Type B pancreatic cell (in vitro differentiated cells): ENCODE measurements at places on chromosomes 5 and 9.

DNA sequence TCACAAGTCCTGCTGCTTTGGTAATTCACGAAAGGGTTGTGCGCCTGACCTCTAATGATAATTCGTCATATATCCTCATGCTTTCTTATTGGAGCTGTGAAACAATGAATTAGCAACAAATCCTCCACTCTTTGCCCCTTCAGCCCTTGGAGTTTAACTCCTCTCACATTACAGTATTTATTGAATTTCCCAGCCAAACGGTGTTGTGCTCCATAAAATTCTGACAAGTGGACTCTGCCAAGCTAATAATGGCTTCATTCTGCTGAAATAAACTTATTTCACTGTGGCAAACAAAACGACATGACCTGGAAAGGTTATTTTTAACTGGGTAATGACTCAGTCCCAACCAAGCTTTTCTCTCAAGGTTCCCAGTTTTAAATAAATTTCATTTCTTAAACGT, 984.4 kb upstream of the DMAC1 start:
- DNase-seq, result no peak

DNA sequence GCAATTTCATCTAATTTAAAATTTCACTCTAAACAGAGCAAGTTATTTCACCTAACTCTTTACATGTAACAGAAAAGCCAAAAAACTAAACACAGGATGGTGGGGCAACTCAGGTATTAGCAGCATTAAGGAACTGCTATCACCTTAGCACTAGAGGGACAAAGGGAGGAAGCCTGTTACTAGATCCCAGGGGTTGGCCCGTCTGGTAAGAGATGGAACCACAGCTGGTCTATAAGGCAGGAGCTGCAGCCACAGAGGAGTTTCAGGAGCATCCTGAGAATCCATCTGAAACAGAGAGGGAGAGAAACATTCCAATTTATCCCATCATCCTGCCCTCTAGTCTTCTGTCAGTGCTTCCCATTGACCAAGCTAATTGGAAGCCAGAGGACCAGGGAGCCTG, 300.3 kb downstream of the MRPS30 start:
- no peak for DNase-seq

- DNase-seq, result no peak
Measured at GRCh38 chr9:33908749-33909148, 91.8 kb downstream of the UBE2R2 start.

GRCh38 chr5:93789173-93790067, 48.0 kb upstream of the POU5F2 start:
- no peak for DNase-seq

DNA sequence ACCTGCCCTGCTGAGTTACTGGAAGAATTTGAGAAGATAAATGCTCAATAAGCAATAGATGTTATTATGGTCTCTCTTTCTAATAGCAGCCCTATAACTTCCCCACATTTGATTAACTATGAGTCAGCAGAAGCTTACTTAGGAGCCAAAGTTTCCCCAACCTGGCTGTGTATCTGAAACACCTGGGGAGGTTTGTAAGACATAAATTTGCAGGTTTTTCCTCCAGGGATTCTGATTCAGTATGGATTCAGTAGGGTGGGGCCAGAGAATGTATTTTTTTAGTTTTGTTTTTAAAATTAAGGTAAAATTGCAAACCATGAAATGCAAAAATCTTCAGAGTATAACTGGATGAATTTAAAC, 44.9 kb upstream of the GNPDA1 start:
- no peak for DNase-seq

- no peak for DNase-seq
Measured at GRCh38 chr9:132798817-132799790, 79.0 kb downstream of the AK8 start.

DNA sequence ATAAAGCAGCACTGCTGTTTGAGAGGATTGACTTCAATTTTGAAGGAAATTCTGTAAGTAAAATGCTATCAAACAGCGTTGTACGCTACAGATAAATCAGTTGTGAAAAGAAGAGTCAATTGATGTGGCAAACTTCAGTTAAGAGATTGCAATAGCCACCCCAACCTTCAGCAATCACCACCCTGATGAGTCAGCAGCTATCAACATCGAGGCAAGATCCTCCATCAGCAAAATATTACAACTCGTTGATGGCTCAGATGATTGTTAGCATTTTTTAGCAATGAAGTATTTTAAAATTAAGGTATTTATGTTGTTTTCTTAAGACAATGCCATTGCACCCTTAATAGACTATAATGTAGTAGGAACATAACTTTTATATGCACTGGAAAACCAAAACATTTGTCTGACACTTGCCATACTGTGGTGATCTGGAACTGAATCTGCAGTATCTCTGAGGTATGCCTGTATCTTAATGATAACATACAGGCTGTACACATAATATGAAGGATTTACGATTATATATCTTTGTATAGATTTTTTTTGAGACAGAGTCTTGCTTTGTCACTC, 47.5 kb downstream of the VPS13A start:
- no peak for DNase-seq

DNA sequence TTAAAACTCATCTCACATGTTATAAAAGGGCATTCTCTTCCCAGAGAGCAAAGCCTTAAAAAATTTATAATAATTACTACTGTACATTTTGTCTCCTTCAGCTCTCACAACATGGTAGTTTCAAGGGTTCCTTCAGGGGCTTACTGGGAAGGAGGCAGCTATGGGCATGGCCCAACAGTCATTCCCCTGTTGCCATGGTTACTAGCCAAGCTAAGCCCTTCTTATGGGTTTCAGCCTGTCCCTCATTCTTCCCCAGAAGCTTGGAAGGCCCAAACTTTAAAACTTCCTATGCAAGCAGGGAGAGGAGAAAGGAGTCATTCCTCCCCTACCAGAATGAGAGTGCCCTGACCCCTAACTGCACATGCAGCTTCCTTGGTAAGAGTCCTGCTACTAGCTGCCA, 82.2 kb upstream of the CNTLN start:
- no peak for DNase-seq

DNA sequence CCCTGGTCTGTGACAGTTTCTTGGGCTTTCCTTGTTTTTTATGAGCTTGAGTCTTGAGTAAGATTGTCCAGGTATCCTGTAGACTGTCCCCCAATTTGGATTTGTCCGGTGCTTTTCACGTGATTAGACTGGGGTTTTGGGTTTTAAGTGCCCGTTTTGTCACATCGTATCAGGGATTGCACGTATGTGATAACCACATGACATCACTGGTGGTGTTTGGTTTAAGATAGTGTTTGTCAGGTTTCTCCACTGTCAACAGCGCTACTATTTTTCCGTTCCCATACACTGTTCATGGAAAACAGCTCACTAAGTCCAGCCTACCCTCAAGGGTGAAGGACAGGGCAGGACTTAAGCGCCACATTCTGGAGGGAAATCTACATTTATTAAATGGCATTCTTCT, 39.7 kb downstream of the LMNB1 start:
- no peak for DNase-seq

DNA sequence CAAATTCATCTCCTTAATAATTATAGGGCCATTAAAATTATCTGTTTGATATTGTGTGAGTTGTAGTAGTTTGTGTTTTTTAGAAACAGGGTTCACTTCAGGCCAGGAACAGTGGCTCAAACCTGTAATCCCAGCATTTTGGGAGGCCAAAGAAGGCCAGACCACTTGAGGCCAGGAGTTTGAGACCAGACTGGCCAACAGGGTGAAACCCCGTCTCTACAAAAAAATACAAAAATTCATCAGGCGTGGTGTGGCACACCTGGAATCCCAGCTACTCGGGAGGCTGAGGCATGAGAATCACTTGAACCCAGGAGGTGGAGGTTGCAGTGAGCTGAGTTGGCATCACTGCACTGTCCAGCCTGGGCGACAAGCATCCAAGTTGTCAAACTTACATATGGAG, 57.0 kb downstream of the IARS1 start:
- DNase-seq, result no peak

GRCh38 chr5:1214163-1214935, 10.8 kb upstream of the SLC6A18 start:
- DNase-seq, result no peak

DNA sequence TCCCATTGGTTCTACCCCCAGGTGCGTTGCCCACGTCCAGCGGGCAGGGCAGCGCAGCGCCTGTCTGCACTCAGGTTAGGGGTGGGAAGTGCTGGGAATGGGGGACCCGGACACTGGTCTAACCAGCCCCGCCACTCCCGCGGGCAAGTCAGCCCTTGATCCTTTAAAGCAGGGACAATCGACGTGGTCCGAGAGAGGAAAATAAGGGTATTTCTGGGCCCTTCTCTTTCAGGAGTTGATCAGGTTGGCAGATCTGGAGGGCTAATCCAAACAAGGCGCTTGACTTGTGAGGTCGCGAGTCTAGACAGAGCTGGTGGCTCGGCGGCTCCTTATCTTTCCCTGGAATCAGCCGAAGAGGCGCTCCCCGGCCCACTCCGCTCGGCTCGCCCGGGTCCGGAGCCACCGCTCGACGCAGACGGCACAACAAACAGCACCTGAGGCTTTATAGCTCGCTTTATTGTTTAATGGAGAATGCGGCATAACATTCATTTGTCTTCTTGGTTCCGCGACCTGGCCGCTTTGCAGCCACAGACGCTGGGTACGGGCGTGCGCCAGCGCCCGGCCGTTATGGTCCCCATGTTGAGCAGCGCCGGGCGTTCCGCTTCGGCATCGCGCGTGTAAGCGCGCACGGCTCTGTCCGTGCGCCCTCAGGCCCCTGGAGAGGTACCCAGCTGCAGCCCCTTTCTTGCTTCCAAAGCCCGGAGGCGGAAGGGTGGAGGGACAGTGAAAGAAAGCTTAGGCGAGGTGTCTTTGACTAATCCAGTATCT, 15.8 kb downstream of the ISL1 start:
- DNase-seq, result no peak

DNA sequence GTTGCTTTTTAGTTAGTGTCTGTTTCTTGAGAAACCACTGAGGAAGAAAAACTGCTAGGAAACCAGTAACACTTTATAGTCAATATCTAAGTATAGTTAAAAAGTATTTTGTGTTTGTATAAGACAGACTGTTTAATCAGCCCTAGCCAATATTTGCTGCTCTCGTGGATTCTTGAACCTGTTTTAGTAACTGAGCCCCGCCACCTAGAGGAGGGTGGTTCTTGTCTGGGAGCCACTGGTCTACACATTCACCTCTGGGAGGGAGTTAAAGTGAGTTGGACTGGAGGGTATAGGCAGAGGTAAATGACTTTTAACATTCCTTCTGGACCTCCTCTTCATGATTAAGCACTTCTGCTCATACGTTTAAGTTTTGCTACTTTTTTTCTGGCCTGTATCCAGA, 117.2 kb downstream of the SPATA31D1 start:
- DNase-seq, result no peak

GRCh38 chr5:36215910-36216309, 25.8 kb downstream of the NADK2 start:
- no peak for DNase-seq

- no peak for DNase-seq
Measured at GRCh38 chr5:132019857-132020555, 8.5 kb upstream of the ACSL6 start.

GRCh38 chr9:69961843-69962242, 81.8 kb upstream of the MAMDC2 start:
- no peak for DNase-seq

DNA sequence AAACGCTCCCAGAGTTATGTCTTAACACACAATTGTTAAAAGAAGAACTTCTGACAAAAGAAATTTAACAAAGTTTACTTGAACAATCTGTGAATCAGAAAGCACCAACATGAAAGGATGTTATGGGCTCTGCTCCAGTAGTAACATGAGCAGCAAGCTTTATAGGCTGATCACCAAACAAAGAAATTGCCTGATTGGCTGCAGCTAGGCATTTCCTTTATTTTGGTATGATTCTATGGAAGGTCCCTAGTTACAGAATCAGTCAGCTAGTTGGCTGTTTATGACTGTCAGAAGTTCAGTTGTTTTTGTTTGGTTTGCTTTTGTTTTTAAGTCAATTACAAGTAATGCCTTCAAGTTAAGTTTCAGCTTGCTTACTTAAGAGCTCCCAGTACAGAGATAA, 102.4 kb upstream of the SMC2 start:
- no peak for DNase-seq

- no peak for DNase-seq
Measured at GRCh38 chr5:156375895-156376495, 49.0 kb downstream of the SGCD start.

- DNase-seq, result no peak
Measured at GRCh38 chr9:110869931-110870330, 168.3 kb downstream of the LPAR1 start.

- no peak for DNase-seq
Measured at GRCh38 chr5:111261610-111262009, 37.4 kb downstream of the CAMK4 start.

DNA sequence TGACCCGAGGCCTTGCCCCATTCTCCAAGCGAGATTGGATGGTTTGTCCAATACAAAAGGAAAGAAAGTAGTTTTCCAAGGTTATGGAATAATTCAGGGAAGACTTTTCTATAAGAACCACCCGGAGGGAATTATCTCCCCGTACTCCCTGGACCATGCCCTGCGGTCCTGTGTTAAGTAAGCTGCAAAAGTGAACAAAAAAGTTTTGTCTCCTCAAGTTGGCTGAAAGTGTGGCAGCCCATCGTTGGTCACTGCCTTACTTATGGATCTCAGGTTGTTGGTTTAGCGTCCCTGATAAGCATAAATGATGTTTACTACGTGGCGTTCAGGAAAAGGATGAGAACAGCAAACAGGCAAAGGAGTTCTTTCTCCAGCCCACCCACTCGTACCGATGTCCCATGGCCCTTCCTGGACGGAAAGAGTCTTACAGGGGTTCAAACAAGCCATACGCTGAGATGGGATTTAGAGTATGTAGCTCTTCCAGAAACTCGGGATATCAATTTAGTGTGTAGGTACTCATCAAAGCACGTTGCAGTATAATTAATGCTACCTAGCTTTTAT, 413 bp upstream of the AUH start:
- DNase-seq, result no peak

DNA sequence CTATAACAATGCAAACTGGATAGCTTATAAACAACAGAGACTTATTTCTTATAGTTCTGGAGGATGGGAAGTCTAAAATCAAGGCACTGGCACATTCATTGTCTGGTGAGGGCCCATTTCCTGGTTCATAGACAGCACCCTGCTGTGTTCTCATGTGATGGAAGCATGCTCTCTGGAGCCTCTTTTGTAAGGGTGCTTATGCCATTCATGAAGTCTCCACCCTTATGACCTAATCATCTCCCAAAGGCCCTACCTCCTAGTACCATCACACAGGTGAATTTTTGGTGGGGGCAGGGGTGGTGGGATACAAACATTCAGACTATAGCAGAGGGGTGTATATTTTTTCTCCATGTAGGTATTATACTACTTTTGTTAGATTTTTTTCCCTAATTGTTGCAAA, 92.4 kb downstream of the UNC13B start:
- no peak for DNase-seq

- no peak for DNase-seq
Measured at GRCh38 chr5:1516615-1517601, 6.9 kb downstream of the LPCAT1 start.

GRCh38 chr5:123482258-123482657, 29.7 kb upstream of the CSNK1G3 start:
- no peak for DNase-seq

DNA sequence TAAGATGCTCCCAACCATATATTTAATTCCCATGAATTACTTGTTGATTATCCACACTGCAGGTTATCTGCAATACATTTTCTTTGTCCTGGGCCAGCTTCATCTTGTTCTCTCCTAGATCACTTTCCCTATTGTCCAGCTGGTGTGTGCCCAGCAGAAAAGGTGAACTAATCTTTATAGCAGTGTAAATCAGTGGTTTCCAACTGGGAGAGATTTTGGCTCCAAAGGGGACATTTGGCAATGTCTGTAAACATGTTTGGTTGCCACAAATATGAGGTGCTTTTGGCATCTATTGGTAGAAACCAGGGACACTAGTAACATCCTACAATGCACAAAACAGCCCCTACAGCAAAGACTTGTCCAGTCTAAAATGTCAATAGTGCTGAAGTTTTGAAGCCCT, 20.1 kb upstream of the ERBIN start:
- DNase-seq, result no peak

- no peak for DNase-seq
Measured at GRCh38 chr5:1255081-1255561, 29.9 kb downstream of the SLC6A18 start.
